ENCODE measurements at places on chromosomes 12 and 14.

DNA sequence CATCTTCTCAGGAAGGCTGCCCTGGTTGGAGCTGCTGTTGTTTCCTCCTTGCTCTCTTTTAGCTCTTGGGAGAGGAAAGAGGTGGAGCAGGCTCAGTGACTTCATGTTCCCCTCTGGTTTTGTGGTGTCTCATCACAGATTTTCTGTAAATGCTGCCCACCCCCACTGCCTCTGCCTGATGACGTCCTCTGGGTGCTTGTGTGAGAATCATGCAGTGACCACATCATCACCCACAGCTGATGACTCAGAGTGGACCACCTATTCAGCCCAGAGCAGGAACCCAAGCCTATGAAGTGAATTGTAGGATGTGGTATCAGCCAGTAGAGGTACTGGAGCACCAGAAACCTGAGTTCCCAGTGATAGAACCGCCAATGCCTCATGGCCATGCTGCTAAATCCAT is at the start of gene GZMB:
TSS of gene GZMB (minus strand) at position 33 of the 400 bp plus-strand sequence. CDS start at position 3, 30 bp downstream.
- DNase-seq = no peak

DNA sequence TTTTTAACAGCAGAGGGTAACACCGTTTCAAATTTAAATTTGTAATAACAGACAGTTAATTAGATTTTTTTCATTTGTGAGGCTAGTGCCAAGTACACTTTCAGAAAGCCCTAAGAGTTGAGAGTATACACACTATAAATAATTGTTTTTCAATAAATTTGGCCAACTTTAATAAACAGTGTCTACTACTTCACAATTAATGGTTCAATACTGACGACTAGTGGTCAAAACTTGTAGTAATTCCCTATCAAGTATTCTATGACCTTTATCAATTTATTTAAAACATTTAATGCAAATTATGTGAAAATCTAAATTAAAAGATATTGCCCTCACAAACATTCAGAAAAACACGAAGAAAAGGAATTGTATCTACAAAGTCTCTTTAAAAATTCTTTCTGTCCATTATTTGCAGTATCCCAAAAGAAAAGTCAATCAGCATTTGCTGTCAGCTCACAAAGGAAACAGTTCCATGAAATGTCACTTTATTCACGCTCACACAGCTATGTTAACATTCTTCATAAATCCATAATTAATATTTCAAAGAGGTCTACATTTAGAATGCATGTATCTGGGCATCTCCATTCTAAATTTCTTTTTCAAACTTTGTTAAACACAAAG is 91.2 kb downstream of the CEP128 start:
- no peak for DNase-seq

GRCh38 chr12:29025937-29026336 is 123.1 kb upstream of the FAR2 start:
- no peak for DNase-seq

DNA sequence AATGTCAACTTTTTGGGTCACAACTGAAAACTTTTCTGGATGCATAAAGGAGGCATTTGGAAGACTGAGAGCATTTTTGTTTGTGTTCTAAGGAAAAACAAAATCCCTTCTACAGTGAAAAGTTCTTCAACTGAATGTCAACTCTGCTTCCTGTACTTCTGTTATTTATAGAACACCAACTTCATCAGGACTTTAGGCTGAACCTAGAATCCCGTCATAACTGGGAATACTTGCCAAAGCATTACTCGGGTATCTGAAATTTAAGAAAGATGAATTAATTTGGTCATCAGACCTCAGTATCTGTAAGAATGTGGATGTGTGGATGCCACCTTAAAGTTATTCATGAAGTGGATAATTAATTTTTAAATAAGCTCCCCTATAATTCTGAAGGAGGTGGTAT is 73.2 kb downstream of the FERMT2 start:
- no peak for DNase-seq

GRCh38 chr12:100031836-100032235 is 47.1 kb upstream of the ANKS1B start:
- no peak for DNase-seq

- no peak for DNase-seq
Observed at GRCh38 chr14:70952485-70952884, 45.2 kb downstream of the PCNX1 start.

DNA sequence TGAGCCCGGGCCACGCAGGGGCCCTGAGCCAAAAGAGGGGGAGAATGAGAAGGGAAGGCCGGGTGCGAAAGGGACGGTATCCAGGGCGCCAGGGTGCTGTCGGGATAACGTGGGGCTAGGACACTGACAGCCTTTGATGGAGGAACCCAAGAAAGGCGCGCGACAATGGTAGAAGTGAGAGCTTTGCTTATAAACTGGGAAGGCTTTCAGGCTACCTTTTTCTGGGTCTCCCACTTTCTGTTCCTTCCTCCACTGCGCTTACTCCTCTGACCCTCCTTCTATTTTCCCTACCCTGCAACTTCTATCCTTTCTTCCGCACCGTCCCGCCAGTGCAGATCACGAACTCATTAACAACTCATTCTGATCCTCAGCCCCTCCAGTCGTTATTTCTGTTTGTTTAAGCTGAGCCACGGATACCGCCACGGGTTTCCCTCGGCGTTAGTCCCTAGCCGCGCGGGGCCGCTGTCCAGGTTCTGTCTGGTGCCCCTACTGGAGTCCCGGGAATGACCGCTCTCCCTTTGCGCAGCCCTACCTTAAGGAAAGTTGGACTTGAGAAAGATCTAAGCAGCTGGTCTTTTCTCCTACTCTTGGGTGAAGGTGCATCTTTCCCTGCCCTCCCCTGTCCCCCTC is 3.0 kb downstream of the SSTR1 start:
- peak; percentile 56 for DNase-seq

- DNase-seq = no peak
Observed at GRCh38 chr14:68727315-68728047, 65.4 kb downstream of the ZFP36L1 start.

- DNase-seq = no peak
Observed at GRCh38 chr14:70069186-70069585, 119.6 kb downstream of the SLC8A3 start.

GRCh38 chr12:81245458-81245857 is 167.6 kb downstream of the ACSS3 start:
- no peak for DNase-seq

GRCh38 chr12:90015228-90015627 is 306.6 kb upstream of the ATP2B1 start:
- DNase-seq = no peak

DNA sequence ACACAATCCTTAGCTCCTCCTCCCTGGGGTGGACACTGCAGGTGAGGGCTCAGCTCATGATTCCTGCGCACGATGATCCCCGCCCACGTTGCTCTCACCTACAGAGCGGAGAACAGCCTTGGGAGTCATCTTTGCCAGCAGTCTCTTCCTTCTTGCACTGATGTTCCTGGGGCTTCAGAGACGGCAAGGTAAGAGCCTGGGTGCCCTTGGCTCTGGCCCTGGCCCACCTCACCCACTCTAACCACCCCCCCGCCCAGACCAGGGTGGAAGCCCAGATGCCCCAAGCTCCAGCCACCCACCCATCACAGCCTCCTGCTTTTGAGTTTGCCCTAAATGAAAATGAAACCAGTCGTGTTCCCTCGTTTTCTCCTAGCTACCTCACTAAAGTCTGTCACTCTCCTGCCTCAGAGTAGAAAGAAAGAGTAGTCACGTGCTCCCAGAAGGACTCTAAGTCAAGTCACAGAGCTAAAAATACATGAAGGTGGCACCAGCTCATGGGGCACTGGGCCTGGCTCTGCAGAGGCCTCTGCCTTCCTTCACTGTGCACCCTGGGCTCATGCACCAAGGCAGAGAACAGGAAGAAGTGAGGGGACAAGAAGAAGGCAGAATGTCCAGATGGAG is 9.0 kb downstream of the TAPBPL start:
- DNase-seq = no peak

- peak; percentile 64 for DNase-seq
Observed at GRCh38 chr12:69688471-69689427, 10.4 kb downstream of the BEST3 start.

- DNase-seq = no peak
Observed at GRCh38 chr12:124073356-124074035, 100.5 kb downstream of the ZNF664 start.

GRCh38 chr14:75910048-75910447 is 71.7 kb downstream of the TGFB3 start:
- no peak for DNase-seq

DNA sequence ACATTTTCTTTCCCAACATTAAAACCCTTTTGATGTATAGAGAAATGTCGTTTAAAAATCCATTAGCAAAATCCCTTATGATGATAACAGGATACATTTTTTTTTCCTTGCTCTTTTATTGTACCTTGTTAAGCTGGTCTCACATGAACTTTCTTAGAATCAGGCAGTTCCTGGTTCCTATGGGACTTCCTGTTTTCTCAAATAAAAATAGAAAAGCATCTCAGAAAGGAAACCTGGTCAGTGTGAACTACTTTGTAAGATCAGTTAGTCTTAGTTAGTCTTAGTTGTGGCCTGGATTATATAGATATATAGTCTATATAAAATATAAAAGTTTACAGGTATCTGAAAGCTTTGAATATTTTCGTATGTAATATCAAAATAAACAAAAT is 40.3 kb downstream of the LEMD3 start:
- DNase-seq = no peak

DNA sequence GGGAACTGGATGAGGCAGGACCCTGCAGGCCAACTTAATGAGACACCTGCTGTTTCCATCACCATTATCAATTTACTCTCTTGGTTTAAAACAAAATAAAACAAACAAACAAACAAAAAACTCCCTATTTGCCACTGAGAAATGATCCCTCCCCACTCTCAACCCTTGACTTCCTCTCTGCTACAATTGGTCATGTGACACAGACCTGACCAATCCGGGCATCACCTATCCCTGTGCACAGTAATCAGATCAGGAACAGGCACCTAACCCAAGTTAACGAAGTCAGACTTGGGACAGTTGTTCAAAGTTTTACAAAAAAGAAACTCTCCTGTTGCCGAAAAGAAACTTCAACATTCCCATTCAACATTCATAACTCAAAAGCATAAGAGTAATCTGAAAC is 58.4 kb downstream of the NELL2 start:
- no peak for DNase-seq

DNA sequence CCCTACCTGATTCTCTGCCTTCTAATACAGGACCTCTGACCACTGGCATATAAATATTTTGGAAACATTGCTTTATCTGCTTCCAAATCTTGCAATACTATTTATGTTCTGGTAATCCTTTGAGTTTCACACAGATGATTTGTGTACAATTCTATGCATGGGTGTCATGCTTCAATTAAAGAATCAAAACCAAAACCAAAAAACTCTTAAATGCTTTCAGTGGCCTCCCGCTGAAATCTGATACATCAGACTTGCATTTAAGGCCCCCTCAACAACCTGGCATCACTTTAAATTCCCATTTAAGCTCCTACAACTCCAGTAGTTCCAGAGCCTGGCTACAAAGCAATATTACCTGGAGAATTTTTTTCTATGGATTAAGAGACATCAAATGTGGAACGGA is 221.7 kb upstream of the NAV3 start:
- DNase-seq = no peak

- DNase-seq = no peak
Observed at GRCh38 chr14:54168489-54168888, 211.9 kb upstream of the BMP4 start.

GRCh38 chr12:13425766-13426165 is 229.2 kb downstream of the EMP1 start:
- DNase-seq = no peak

DNA sequence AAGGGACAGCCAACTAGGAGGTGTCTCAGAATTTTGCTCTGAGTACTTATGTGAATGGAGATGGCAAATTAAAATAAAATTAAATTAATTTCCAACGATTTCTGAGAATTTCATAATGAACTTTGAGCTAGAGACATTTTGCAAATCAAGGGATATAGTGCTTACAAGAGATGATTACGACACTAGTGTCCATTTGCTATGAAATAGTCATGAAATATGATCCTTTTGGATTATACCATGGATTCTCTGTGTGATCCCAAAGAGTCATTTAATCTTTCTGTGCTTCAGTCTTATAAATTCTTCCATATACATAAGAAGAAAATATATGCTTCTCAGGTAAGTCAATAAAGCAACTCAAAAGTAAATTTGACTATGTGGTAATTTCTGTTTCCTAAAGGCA is 240.6 kb downstream of the SLC25A21 start:
- DNase-seq = no peak

- no peak for DNase-seq
Observed at GRCh38 chr12:120668091-120668867, 18.7 kb upstream of the MLEC start.

DNA sequence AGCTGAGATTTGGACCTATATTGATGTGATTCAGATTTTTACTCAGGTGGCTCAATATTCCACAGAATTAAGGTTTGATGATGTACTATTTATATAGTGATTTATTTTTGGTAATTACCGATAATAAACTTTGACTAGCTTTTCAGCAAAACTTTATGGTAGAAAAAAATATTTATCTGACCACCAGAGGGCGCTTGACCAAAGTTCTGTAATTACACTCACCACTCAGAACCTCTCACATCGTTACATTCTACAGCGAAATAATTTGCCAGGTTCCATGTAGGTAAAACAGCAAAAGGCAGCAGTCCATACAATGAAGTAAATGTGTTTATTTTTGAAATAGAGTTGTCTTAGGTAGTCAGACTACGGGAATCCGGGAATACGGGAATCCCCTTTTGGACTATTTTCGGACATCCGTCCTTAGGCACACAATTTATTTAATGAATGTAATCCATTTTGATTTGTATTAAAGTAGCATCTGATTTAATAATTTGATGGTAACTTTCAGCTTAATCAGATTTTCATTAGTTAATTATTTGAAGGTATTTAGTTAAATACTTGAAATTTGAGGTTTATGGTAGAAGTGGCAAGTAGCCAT is 143.0 kb upstream of the DDHD1 start:
- no peak for DNase-seq

DNA sequence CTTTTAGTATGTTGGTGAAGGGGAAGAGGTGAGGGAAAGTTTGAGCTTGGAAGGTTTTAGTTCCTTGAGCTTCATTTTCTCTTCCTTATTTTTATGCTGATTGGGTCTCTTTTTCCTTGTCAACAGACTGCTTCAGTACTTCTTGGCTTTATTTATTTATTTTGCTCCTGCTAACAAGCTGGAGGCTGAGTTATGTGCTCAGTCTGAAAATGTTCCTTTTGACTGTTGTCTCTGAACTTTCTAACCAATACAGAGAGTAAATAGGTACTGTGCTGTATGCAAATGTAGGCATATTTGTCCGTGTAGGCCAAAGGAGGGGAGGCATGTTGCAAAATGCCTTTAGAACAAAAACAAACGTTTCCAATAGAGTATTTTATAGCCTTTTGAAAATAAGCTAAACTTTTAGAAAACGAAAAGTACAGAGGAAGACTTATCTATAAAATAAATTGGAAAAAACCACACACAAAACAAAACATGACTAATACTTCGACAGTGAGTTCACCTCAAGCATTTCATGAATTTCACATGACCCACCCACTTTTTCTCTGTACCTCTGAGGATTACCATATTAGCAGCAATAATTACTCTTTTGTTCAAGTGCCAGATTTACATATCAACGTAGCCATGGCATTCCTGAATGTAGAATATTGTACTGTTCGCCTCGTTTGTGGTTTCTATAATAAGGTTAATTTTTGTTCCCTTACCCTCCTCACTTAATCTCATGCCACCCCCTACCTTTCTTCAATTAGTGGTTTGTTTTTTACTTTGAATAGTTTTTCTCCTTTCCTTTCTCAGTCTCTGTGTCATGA is 4.7 kb upstream of the CREBL2 start:
- no peak for DNase-seq

GRCh38 chr14:87784386-87784785 is 208.6 kb downstream of the GALC start:
- DNase-seq = no peak

GRCh38 chr12:121520586-121521086 is 60.2 kb downstream of the KDM2B start:
- no peak for DNase-seq

GRCh38 chr14:93064411-93065271 is 51.1 kb downstream of the ITPK1 start:
- DNase-seq = no peak
